ENCODE measurements at places on chromosomes 5 and 9.
A peak's percentile ranks its signal among the peaks of the same experiment; 100 is the strongest.

DNA sequence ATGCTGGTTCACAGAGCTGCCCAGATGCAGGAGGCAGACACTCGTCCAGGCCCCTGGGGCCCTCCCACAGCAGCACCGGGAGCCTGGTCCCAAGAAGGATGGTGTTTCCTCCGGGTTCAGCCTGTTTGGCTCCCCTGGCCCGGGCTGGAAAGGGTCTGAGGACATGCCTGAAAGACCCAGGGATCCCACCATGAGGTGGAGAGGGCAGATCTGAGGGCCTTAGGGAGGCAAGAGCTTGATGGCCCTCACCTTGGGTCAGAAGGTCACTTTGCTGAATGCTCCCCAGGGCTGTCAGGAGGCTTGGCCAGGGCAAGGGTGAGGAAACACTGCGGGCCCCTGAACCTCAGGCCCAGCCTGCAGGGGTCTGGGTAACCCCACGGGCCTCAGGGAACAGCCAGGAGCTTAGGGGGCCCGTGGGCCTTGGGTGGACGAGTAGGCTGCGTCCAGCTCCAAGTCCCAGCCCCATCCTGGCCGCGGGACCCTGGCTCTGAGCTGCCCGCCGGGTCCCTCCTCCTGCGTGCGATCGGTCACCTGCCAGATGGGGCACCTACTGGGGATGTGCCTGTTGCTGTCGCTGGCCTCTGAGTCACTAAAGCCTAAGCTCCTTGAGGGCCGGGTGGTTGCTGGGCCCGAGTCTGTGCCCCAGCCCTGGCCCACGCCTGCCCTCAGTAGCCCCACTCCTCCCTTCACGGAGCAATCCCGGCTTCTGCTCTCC, 106.2 kb downstream of the ZNF354C start:
- no peak for DNase-seq

GRCh38 chr5:1637639-1638481, 114.1 kb upstream of the LPCAT1 start:
- no peak for DNase-seq

DNA sequence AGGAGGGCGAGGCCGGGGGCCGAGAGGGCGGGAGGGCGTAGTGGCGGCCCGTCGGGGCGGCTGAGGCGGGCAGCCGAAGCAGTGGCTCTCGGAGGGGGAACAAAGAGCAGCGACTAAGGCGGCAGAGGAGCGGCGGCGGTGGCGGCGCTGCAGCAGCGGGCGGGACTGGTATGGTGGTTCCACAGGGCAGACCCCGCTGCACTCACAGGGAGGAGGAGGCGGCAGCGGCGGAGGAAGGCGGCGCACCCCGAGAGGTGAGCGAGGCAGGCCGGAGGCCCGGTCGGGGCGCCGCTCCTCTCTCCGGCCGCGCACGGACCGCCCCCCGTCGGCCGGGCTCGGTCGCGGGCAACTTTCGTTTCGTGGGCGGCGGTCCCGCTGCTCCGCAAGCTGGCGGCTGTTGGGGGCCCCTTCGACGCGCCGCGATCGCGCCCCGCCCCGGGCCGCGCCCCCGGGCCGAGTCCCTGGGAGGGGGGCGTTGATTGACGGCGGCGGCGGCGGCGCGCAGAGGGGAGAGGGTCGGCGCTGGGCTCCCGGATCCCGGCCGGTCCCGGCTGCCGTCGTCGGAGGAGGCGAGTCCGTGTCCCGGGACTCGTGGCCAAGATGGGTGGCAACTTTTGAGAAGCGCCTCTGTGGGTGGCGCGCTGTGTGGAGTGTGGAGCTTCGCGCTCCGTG, 467 bp downstream of the CNOT6 start:
- peak; percentile 54 for DNase-seq

- DNase-seq = no peak
These were observed 35.5 kb downstream of the BICD2 start for GRCh38 chr9:92728831-92729734.

DNA sequence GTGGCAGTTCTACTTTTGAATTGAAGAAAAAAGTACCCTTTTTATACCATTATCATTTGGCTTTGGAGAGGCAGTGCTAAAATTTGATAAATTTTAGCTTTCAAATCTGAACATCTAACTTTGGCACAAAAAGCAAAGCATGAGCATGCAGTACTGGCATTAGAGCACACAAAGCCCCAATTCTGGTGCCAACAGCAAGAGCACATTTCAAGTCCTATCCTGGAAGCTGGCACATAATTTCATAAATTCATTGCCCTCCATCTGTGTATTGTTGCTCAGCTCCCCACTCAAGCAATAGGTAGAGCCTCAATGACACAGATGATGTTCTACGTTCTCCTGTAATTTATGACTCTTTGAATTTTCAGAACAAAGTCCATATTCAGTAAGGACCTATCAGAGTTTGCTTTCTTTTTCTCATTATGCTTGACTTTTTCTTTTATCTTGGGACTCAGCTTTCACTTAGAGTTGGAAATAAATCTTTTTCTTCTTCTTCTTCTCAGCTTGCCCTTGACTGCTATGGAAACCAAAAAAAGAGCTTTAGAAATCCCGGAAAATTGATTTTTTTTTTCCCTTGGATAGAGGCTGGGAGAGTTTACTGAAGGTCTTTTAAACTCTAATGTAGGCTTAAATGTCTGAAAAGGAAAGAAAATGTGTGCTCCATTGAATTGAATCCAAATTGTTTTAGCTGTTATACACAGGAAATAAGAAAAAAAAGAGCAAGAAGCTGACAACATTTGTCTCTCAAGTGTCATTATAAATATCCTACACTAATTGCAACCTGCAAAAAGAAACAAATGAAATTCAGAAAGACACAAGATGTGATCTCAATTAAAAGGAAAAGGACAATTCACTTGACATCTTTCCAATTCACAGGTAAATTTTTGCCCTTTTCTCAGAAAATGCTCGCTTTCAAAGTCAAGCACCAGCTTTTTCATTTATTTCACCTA, 380.8 kb upstream of the CDH18 start:
- DNase-seq = no peak

DNA sequence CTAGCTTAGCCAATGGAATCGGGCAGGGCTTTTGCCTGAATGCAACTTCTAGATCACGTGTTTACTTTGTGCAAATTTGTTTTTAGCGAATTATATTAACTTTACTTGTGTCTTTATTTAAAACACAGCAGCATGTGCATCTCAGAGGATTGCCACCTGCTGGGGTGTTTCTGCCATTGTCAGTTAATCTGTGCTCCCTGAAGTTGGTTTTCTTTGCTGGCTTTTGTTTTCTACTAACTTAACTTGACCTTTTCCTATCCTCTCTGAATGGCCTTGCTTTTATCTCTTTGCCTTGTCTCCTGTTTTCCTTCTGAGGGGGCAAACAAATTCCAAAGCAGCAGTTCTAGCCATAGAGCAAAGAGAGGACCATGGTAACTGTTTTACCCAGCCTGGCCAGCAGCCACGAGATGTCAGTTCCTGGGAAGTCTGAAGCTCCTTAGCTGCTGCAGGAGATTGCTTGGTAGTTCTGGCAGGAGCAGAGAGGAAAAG, 67.6 kb downstream of the ARHGEF28 start:
- no peak for DNase-seq

GRCh38 chr9:131306397-131307004, 17.0 kb downstream of the PLPP7 start:
- no peak for DNase-seq

GRCh38 chr9:88777498-88778312, 213.6 kb upstream of the S1PR3 start:
- DNase-seq = peak; percentile 65

Measured in muscle of back (tissue), 13 donors.